ENCODE measurements at places on chromosomes 4 and X. TPM values are rescaled to one million over a fixed set of nuclear protein-coding genes. Genes with fewer than 3 reads are reported as not detected.

DNA sequence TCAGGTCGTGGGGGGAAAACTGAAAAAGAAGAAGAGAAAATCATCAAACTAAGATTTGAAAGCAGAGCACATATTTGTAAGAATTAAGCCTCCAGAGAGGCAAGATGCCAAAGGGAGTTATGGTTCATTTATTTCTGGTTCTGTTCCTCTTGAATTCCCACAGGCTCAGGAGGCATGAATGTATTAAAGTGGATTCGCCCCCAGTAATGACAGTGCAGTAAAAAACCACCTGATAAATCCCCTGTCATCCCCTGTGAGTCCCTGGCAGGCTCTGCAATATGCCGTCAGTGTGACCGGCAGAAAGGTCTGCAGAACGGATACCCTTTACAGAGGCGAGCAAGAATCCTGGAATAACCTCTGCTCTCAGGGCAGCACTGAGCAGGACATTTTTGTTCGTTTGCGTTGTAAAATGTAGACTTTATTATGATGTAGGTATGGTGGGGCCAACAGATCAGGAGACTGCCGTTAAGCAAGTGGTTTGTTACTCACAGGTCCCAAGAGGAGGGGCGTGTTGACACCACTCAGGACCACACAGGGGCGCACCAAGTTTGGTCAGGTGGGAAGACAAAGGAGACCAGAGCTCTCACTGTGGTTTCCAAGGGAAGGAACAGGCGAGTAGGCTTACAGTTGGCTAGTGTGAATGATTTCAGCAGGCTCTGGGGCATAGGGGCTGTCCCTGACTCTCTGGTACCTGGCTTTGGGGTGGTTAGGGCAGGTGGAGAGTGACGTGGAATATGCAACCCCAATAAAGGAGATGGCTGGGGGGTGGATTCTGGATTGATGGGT, 75.3 kb downstream of the DHRSX start:
- no peak for DNase-seq

DNA sequence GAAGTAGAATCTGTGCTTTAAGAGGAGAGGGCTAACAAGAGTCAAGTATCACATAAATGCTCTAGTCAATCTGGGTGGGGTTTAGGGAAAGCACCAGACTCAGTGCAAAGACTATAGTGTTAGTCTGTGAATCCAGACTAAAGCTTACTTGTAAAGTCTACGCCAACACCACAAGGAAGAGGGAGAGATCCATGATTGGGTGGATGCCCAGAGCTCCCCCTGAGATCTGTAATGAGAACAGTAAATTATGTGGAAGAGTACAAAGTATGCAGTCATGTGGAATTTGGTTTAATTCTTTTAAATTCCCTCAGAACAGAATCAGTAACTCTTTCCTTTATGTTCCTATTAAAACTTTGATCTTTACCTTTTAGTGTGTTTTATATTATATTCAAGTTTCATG, 354.7 kb upstream of the SPANXN4 start:
- no peak for DNase-seq

DNA sequence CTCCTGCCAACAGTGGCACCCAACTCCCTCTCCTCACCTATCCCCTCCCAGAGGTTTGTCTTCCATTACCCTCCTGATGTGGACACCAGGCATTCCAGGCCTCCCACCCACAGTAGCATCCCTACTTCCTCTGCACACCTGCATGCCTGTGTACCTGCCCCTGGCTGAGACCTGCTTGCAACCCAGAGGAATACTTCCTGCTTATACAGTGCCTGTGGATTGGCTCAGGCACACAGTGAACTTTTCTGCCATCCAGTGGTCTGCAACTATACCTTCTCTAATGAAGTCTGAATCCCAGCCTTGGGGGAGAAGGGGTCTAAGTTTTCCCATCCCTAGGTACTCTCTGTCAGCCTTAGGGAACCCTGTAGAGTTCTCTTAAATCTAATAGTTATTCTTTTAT, 169.9 kb downstream of the IQCM start:
- no peak for DNase-seq

CSN1S1 gene
- polyA plus RNA-seq, result not detected

- peak; percentile 42 for DNase-seq
These were observed 144.4 kb downstream of the GLRA2 start for GRCh38 chrX:14673764-14674163.

- DNase-seq, result peak; percentile 42
These were observed 98.3 kb upstream of the MAOA start for GRCh38 chrX:43557792-43558191.

ATP2B3 gene
- 0.18 TPM for polyA plus RNA-seq

NLGN4X gene
- polyA plus RNA-seq, result 11.9 TPM

DNA sequence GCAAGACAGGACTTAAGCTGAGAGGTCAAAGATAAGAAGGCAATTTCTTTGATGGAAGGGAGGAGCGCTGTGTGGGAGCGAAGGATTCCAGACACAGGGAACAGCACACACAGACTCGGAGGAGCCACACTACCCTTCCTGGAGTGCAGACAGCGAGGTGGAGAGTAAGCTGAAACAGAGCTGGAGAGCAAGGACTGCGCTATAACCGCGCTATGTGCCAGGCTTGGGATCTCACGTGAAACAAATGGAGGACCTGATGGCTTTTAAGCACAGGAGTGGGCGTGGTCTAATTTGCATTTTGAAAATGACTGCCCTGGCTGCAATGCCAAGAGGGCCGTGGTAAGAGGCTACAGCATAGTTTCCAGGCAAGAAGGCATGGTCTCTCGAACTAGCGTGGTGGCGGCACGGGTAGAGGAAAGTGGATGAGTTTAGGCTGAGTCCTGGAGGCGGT, 113.9 kb upstream of the SORBS2 start:
- no peak for DNase-seq

DNA sequence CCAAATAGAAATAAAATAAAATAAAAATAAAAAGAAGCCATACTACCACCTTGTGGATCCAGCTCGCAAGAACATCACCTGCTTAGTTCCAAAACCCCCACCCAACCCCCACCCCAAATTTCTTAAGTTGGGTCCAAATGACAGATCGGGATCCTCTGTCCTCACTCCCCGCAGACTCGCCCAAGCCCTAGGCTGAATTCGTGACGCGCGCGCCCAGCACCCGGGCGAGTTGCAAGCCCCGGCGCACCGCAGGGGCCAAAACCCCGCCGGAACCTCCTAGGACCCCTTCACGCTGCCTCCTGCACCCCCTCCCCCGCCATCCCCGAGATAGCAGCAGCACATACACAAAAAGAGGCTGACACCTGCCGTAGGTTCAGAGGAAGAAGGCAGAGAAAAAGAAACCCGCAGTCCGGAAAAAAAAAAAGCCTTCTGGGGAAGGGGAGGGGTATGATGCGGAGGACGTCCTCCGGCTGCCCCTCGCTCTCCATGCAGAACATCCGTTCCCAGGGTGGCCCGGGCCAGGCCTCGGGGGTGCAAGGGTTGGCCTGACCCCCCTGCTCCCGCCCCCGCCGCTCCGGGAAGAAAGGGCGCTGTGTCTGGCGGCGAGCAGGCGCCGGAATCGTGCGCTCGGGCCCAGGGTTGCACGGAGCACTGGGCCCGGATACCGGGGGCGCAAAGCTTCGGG, 2.6 kb downstream of the NLGN4X start:
- peak; percentile 37 for DNase-seq

- DNase-seq, result no peak
These were observed 2.4 kb downstream of the ZFYVE28 start for GRCh38 chr4:2415881-2416563.

DNA sequence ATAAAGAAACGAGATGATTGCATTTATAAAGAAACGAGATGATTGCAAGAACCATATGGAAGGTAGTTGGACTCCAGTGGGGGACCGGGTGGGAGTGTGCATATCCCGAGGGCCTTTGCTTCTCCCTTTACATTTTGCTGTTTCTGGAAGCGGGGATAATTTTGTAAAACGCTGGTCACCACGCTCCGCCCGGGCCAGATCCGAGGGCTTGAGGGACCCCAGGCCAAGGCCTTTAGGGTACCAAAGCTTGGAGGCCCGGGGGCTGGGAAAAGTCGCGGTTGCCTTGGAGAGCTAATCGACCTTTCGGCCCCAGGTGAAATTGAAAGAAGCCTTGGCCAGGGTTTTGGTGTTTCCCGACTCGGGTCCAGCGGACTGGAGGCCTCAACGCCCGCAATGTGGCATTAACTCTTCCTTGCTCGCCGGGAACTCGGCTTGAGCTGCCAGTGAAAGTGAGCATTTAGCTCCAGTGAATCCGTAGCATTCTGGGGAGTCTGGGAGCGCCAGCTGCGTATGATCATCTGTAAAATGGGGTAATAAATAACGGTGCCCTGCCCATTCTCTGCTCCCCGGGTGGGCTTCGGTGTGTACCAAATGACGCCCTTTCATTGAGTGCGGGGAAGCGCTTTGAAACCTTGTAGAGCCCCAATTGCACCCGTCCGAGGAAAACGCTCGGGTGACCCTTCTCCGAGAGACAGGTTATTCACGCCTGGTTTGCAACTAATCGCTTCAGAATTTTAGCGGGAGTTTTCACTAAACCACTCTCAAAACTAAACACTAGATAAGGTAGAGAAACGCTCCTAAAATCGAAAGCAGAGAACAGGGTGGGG, 4.5 kb downstream of the NKX3-2 start:
- no peak for DNase-seq

DNA sequence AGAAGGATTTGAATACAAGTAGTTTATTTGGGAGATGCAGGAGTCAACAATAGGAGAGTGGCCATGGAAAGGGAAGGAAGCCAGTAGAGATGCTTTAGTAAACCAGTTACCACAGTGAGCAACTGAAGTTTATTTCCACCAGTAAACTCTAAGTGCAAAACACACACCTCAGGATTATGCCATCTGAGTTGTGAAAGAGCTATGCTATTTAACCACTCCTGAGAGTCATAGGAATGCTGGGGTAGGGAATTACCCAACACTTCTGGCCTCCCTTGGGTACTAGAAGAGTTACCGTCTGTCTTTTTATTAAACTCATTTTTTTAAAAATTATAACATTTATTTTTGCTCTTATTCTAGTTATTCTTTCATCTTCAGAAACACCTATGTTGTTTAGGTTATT, 834.6 kb upstream of the AMOT start:
- DNase-seq, result no peak

- no peak for DNase-seq
These were observed 976.2 kb downstream of the RAB28 start for GRCh38 chr4:12507868-12508481.

ADH7 gene
- polyA plus RNA-seq, result not detected
